ENCODE measurements at places on chromosomes 13 and 19.

DNA sequence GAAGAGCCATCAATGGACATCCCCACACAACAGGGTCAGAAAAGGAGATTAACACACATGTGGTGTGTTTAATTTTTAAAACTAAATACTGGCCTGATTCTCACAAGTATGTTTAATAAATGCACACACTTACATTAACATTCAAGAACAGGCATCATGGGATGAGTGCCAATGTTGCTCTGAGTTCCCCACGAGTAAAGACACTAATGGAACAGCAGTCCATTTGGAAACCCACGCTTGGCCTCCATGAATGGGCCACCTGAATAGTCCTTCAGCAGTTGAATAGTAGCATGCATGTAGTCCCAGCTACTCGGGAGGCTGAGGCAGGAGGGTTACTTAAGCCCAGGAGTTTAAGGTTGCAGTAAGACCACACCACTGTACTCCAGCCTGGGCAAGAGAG is 195.2 kb upstream of the IPO5 start:
- DNase-seq, result no peak

DNA sequence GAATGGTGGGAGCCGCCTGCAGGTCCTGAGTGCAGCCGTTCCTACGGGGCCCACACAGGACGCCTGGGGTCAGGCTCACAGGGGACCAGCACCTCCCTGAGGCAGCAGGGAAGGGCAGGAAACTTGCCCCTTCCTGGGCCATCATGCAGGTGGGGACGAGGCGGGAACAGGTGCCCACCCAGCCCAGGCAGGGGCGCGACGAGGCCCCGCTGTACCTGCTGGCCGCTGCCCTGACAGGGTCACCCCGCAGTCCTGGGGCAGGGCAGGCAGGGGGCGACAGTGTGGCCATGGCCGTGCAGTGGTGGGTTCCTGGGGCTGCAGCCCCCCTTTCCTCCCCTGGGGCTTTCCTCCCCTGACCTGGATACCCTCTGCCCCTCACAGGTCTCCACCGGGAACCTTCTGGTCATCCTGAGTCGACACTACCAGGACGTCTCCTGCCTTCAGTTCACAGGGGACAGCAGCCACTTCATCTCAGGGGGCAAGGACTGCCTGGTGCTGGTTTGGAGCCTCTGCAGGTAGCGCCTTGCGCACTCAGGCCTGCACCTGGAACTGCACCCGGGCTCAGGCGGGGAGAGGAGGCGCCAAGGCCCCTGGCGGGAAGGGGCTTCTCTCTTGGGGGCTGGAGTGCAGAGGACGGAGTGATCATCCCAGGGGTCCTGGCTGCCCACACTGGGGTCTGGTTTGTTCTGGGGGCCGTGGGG is 5.4 kb downstream of the WDR18 start:
- no peak for DNase-seq

GRCh38 chr19:49423071-49423984 is at the start of gene PTH2:
Gene PTH2 (minus strand): TSS chr19:49423441. CDS start chr19:49423339, 102 bp downstream.
- no peak for DNase-seq

GRCh38 chr19:46023311-46023779 is 492 bp upstream of the PGLYRP1 start:
- no peak for DNase-seq

- no peak for DNase-seq
These were observed 30.1 kb downstream of the ZAR1L start for GRCh38 chr13:32284927-32285632.

- DNase-seq, result no peak
These were observed 300.2 kb downstream of the DCLK1 start for GRCh38 chr13:35830850-35831450.

DNA sequence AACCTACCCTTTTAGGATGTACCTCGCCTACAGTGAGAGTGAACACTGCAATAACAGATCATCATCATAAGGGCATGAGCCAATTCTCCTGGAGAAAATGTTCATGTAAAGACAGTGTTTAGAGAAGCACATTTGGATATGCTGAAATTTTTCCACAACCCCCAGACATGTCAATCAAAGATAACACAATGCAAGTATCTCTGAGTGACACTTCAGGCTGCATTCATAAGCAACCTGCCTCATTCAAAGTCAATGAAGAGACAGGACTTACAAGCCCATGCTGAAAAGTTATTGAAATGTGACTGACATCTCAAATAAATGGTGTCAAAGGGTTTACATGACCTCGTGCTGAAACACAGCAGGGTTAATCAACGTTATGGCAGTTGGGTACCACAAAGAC is 102.0 kb downstream of the PCDH9 start:
- DNase-seq, result no peak

- no peak for DNase-seq
These were observed 5.0 kb upstream of the SAE1 start for GRCh38 chr19:47125669-47125938.

GRCh38 chr19:35178701-35179100 is 24.2 kb downstream of the FXYD5 start:
- DNase-seq, result no peak

- DNase-seq, result no peak
These were observed 27.3 kb upstream of the SPATA13 start for GRCh38 chr13:24133021-24133795.

DNA sequence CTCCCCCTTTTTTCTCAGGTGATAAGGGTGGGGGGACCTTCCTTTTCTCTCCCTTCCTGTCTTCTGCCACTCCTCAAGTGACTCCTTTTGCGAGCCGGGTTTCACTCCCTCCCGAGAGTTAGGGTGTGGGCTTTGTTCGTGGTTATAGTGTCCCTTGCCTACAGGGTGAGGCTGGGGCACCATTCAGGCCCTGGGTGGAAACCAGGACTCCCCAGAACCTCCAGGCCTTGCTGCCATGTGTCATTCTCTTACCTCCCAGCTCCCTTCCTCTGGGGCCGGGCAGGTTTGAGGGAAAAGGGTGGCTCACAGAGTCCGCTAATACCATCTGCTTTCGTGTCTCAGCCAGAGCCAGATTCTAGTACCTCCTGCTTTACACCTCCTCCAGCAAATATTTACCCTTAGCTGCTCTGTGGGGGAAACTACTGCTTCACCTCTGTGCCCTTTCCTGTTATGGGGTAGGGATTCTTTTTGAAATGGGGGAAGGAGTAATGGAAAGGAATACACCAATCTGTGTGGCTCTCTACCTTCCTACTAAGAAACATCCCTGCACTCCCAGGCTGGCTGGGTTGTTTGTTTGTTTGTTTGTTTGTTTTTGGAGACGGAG is 2.8 kb downstream of the ACTN4 start:
- no peak for DNase-seq

- DNase-seq, result no peak
These were observed 183.2 kb downstream of the GPC6 start for GRCh38 chr13:93409816-93410215.

DNA sequence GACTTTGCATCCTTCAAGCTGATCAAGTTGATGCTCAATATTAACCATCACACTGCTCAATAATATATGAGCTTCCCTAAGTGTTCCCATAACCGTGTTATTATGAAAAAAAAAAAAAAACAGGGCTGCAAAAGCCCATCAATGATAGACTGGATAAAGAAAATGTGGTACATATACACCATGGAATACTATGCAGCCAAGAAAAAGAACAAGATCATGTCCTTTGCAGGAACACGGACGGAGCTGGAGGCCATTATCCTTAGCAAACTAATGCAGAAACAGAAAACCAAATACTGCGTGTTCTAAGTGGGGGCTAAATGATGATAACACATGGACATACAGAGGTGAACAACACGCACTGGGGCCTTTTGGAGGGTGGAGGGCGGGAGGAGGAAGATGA is 58.3 kb downstream of the CACNA1A start:
- no peak for DNase-seq

GRCh38 chr19:18194554-18195238 is 1.7 kb downstream of the MPV17L2 start:
- DNase-seq, result peak; percentile 56

DNA sequence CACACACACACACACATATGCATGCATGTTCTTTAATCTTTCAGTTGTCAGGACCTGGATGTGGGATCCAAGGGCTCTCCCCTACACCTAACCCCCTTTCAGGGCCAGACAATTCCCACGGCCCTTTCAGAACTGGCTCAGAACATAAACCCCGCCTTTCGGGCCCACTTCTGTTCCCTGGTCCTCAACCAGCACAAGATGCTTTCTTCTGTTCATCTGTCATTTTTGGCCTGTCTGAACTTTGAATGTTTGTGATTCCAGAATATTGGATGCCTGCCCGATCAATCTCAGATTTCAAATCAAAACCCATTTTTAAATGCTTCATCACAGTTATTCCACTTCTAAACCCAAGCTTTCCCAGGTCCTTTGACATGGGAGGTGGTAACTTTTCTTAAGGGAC is 167.3 kb downstream of the USP12 start:
- no peak for DNase-seq

DNA sequence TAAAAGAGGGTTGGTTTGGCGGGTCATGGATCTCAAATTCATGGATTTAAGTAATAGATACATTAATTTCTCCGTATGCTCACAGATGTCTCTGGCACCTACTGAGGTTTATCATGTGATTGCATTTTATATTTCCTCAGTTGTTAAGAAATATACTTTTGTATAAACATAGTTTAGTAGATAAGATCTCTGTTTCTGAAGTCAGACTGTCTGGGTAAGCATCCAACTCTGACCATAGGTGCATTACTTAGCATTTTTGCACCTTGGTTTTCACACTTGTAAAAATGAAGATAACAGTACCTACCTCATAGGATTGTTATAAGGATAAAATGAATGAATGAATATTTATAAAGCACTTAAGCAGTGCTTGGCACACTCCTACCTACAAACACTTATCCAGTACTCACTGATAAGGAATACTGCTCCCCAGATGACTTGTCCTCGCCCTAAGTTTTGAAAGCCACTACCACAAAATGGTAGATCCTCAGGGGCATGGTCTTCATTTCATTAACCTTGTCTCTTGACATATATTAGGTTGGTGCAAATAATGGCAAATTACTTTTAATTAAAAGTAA is 26.5 kb downstream of the COMMD6 start:
- no peak for DNase-seq

- DNase-seq, result no peak
These were observed 134.1 kb downstream of the KATNAL1 start for GRCh38 chr13:30173303-30173610.

- DNase-seq, result no peak
These were observed 136.3 kb downstream of the CDK8 start for GRCh38 chr13:26390203-26390602.

DNA sequence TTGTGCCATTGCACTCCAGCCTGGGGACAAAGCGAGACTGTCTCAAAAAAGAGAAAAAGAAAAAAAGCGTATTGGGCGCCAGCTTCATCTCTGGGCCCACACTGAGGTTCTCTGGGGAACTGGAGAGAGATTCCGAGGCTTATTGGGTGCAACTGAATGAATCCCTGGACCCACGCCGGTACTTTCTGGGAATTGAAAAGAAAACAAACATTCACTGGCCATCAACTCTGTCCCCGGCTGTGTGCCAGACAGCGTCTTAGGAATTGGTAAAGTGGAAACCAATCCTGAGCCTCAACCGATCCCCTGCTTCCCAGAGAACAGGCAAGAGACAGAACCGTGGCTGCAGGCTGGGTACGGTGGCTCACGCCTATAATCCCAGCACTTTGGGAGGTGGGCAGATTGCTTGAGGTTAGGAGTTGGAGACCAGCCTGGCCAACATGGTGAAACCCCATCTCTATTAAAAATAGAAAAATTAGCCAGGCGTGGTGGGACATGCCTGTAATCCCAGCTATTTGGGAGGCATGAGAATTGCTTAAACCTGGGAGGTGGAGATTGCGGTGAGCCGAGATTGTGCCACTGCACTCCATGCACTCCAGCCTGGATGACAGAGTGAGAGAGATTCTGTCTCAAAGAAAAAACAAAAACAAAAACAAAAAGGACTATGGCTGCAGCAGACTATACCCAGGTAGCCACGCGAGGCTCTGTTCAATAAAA is 8.6 kb downstream of the ANO8 start:
- no peak for DNase-seq

DNA sequence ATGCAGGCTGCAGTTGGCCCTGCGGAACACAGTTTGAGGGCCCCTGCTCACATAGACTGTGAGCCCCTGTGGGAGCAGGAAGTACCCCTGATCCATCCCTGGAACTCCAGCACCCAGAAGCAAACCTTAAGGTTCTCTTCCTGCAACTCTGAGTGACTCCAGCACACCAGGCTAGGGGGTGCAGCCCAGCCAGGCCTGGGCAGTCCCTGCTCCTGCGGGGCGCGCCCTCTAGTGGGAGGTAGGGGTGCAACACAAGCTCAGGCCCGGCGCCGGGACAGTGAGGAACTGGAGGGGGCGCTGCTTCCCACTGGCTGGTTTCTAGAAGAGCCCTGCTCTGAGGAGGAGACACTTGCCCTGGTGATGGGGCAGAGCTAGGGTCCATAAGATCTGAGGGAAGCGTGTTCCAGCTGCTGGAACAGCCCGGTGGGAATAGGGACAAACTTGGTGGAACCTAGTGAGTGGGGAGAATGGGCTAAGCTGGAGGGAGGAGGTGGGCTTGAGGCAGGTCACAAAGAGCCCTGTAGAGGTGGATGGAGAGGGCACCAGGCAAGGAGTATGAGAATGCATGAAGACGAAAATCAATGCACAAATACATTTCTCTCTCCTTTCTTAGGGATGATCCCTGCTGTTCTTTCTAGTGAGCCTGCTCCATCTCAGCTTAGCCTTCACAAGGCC is 5.0 kb downstream of the ZSCAN5A start:
- DNase-seq, result peak; percentile 40

DNA sequence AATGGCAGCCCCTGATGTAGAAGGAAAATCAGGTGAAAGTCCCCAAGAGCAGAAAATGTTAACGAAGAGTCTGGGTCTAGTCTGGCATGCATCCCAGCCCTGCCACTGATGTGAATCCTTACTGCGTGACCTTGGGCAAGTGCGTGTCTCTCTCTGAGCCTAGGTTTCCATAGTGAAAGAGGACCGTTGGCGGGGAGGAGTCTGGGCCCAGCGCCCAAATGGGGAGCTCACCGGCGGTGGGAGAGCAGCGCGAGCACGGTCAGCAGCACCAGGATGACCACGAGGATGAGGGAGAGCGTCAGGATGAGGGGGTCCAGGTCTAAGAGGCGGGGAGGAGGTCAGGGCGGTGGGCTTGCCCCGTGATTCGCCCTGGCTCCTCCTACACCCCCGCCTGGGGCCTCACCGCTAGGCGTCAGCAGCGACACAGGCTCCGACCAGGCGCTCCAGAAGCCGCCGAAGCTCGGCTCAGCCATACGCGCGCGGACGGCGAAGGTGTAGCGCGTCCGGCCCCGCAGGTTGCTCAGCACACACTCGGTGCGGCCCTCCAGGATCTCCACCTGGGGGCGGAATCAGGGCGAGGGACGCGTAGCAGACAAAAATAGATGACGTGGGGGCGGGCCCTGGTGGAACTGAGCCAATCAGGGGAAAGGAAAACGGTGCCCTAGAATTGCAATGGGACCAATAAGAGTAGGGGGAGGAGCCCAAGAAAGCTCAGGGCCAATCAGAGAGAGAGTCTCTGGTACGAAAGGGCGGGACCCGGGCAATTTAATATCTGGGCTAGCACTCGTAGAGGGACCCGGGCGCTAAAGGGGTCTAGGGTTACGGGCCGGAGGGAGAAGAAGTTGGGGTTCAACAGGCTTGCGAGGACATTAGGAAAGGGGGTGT is 3.2 kb downstream of the EPOR start:
- DNase-seq, result peak; percentile 99

DNA sequence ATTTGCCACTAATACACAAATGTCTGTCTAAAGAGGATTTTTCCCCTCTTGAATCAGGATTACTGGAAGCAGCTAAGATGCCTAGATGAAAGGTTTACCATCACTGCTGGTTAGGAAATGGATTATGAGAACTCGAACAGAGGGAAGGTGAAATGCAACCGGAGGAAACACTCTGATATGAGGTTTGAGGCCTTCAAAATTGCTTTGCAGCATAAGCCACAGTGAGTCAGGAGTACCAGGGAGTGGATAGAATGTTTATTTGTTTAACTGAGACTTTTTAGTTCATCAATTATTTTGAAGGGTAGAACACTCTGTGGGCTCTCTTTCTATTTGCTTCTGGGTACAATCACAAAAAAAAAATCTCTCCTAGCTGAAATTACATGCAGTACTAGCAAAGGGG is 18.1 kb downstream of the CDADC1 start:
- no peak for DNase-seq

All from GM13977 (cell line).